ENCODE measurements at places on chromosomes 11 and 22.
A peak's percentile ranks its signal among the peaks of the same experiment; 100 is the strongest.

DNA sequence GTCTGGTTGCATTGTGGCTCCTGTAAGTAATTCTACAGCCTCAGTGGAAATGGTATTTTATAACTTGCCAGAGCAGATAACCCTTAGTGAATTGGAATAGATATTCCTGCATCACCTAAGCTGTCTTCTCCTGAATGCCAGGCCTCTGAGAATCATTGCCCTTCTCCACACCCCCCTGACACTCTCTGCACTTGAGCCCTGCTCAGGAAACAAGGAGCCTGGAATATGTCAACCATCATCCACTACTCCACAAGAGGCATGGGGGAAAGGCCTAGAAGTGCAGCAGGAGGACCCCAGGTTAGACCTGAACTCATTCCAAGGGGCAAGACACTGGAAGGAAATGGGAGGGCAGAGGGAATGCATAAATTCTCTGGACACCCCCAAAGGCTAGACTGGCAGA is 72.4 kb downstream of the DSCAML1 start:
- no peak for DNase-seq

GRCh38 chr11:37333345-37333744 is 735.3 kb upstream of the RAG2 start:
- no peak for DNase-seq

- no peak for DNase-seq
These were observed 32.4 kb downstream of the JAM3 start for GRCh38 chr11:134101282-134101681.

DNA sequence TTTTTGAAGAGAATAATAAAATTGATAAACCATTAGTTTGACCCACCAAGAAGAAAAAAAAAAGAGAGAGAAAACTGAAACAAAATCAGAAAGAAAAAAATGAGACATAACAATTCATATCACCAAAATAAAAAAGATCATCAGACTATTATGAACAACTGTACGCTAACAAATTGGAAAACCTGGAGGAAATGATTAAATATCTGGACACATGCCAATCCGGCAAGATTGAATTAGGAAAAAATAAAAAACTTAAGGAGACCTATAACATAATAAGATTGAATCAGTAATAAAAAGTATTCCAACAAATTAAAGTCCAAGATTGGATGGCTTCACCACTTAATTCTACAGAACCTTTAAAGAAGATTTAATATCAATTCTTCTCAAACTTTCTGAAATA is 136.7 kb downstream of the CASP12 start:
- DNase-seq, result no peak

DNA sequence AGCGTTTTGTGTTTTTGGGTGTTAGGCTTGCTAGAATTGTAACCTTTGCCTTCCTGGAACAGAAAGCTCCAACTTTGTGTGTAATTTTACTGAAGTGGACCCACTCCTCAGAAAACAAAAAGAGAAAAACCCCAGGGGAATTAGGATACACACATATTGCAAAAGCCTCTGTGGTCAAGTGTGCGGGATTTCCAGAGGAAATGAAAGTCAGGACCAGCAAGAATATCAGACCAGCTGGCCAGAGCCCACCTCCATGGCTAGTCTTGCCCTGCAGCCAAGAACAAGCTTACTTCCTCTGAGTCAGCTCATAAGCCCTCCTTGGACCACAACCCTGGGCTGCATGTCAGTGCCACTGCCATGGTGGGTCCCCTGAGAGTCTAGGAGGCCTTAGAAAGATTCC is 37.0 kb upstream of the FTH1 start:
- peak; percentile 55 for DNase-seq

DNA sequence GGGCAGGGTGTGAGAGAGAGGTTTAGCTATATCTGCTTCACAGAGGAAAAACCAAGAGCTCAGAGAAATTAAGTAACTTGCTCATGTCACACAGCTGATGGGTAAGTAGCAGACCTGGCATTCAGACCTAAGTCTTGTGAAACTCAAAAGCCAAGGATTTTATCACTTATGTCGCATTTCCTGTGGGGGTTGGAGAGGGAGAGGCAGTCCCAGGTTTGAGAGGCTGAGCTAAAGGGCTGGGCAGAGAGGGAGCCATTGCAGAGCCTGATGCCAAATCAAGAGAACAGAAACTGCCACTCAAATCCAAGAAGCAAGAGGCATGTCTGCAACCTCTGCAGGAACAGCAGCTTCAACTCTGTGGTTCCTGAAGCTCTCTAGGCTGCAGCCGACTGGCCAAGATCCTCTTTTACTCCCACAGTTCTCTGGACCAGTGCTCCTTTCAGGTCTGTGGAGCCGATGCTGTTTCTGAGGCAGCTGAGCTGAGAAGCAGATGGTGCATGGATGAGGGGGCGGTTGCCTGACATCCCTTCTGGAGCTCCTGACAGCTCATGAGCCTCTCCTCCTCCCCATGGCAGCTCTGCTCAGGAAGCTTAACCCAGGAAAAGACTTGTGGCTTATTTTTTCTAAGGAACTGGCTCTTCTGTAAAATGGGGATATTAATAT is 47.6 kb upstream of the NAV2 start:
- no peak for DNase-seq

DNA sequence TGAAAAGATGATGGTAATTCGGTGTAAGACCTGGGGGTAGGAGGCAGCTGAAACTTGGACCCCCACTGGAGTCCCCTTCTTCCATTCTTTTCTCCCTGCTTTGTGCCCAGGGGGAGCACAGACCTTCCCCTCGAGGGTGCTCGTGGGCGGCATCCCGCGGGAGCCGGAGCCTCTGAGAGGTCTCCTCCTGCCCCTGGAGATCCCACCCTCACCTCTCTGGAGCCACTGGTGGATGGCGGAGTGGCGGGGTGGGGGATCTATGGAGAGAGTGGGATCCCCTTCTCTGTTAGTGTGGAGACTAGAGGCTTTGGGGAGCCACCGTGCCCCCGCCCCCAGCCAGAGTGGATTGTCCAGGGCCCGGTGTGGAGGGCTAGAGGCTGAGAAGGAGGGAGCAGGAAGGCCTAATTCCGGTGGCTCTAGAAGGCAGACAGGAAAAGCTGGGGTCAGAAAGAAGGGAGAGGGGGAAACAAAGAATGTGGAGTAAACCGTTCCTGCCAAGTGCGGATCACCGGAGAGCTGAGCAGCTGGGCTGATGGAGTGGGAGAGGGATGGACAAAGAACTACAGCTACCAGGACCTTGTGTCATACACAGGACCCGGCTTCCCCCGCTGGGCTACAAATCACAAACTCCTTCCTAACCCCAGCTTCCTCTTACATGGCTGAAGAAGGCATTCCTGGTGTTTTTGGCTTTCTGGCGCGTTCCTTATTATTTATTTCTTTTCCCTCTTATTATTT is 41.9 kb downstream of the KCNJ1 start:
- no peak for DNase-seq

- DNase-seq, result no peak
These were observed 19.8 kb downstream of the LRP4 start for GRCh38 chr11:46898396-46899095.

- no peak for DNase-seq
These were observed at the start of gene LARGE1 for GRCh38 chr22:33920197-33920540. TSS of gene LARGE1 (minus strand) at chr22:33920476.

DNA sequence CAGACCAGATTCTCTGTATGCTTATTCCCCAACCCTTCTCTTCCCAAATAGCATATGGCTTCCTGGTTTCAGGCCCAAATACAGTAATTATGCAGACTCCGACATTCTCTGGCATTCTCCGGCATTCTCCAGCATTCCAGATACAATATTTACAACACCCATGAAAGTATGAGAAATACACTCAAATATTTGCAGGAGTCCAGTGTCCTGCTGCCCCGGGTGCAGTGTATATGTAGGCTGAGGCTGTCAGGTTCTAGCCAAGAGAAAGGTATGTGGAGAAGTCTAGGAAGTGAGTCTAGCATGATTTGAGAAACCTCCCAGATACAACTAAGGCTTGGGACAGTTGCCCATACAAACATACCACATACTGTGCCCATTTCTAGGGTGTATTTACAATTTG is 160.7 kb downstream of the SOX6 start:
- no peak for DNase-seq

GRCh38 chr11:23711981-23712380 is 784.9 kb upstream of the LUZP2 start:
- DNase-seq, result no peak

- no peak for DNase-seq
These were observed 7.4 kb upstream of the EFCAB6 start for GRCh38 chr22:43819421-43819921.

DNA sequence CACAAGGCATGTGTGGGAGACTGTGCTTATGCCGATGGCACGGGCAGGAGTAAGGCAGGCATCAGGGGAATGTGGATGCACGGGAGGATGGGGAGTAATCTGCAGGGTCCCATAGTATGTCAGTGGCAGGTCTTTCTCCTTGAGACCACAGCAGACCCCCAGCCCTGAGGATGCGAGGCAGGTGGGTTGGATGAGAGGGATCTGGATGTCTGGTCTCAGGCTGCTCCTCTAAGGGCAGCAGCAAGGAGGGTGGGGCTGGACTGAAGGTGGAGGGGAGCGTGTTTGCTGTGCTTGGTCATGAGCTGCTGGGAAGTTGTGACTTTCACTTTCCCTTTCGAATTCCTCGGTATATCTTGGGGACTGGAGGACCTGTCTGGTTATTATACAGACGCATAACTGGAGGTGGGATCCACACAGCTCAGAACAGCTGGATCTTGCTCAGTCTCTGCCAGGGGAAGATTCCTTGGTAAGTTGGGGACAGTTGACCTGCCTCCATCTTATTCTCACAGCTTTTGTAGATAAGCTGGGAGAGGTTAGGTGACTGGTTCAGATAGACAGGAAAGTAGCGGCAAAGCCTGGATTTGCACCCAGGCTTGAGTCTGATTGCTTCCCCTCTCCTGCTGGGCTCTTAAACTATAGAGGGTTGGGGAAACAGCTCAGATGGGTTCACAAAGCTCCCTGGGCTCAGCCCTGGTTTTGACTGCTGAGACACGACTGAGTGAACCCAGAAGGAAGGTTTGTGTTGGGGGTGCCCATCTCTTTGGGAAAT is at the start of gene APOL1:
APOL1 (plus strand) TSS at position 380 of the 769 bp plus-strand sequence. CDS start 1,823 bp downstream, outside the sequence.
- DNase-seq, result no peak

GRCh38 chr11:114219559-114220349 is 76.4 kb upstream of the NNMT start:
- DNase-seq, result no peak

GRCh38 chr11:9139628-9140357 is 48.4 kb upstream of the SCUBE2 start:
- no peak for DNase-seq

DNA sequence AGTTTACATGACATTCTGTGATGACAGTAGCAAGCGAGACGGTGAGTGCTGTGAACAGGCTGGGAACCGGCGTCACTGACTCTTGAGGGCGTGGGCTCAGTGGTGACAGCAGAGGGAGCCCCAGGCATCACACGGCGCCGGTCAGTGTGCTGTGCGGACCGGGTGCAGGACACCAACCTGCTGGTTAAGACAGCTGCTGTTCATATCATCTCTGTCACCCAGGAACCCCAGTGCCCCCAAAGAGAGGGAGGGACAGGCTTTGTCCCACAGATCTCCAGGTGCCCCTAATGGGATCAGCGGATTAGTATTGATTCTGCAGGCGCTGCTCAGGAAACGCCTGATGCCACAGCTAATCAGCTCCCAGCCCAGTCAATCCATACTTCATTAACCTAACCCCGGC is 18.4 kb downstream of the B3GAT1 start:
- no peak for DNase-seq

DNA sequence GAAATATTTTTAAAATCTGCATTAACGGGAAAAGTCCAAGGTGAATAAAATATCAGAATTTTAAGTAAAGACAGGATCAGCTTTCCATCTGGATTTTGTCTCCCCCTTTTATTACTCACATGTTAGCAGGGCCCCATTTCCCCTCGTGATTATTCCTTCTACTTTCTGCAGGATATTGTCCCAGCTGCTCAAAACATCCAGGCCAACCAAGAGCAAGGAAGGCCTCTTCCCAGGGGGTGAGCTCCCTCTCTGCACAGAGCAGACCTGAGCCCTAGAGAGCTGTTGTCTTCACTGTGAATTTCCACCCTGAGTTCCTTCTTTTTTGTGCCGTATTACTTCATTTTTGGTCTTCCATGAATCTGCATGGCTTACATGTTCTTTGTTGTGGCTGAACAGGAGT is 3.7 kb upstream of the TMPRSS13 start:
- DNase-seq, result no peak

DNA sequence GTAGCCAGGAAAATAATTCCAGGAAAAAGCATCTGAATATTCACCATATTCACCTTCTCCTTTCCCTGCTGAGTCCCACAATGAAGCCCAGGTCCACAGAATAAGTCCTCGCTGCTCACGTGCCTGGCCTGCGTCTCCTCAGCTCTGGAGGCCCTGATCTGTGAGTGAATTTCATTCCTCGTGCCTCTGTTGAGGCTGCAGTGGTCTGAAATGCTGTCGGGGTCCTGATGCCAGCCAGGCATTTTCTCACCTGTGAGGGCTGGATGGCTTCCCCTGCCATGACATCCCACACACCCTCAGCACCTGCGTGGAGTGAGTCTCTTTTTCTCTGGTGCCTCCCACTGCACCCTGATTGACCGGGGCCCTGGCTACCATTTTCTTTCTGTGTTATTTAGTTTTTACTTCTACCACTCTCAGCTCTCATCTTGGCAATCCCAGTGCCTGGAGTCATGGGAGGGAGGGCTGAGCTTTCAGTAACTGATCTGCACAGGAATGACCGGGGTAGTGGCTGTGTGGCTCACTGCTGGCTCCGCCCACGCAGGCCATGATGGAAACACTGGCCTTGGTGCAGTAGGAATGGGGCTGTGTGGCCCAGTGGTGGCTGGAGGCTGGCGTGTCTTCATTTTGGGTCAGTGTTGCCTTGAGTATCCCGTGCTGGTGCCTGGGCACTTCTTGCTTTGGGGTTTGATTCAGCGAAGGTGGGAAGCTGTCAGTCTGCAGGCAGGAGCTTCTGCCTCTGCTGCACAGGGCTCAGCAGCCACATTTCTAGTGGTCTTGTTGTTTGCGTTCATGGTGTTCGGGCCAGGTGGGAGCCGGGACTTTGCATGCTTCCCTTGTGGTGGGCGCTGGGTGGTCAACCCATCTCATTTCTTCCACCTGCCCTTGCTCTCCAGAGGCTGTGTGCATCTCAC is 807.2 kb downstream of the TBC1D22A start:
- DNase-seq, result no peak

Data from AG09319 (cell line).